ENCODE measurements at places on chromosomes 6 and 20. TPM values are rescaled to one million over a fixed set of nuclear protein-coding genes. Genes with fewer than 3 reads are reported as not detected.

GRCh38 chr6:169283924-169284323 is 30.3 kb upstream of the THBS2 start:
- no peaks in the 10 kb centered on the region for H3K36me3 ChIP-seq
- no peak for DNase-seq
- H3K4me1 ChIP-seq, result peaks cover 9% of the 10 kb centered on the region
- H3K4me3 ChIP-seq, result no peak overlapping the region
- no peak overlapping the region for H3K27ac ChIP-seq

Gene KCNB1
- not detected for total RNA-seq

DNA sequence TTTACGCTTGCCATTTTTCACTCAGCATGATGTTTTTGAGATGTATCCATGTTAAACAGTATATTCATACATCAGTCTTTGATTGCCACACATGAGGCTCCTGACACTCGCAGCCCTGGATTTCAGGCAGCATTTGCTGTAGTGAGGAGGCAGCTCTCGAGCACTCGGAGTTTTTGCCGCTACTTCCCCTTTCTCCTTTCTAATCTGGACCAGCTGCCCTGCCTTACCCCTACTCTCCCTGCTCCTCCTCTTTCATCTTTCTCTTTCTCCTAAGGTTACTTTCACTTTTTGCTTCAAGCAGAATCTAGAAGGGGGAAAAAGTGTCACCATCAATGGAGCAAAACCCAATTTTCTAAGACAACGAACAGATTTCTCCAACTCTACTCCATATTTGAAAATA is 5.9 kb upstream of the CST3 start:
- DNase-seq, result no peak
- no peaks in the 10 kb centered on the region for H3K27me3 ChIP-seq
- H3K4me1 ChIP-seq, result peaks cover 51% of the 10 kb centered on the region
- H3K27ac ChIP-seq, result no peak overlapping the region
- no peak overlapping the region for H3K4me3 ChIP-seq

Gene MAP3K7
- total RNA-seq, result 29.6 TPM

GRCh38 chr6:147005499-147005898 is 198.7 kb upstream of the STXBP5 start:
- no peaks in the 10 kb centered on the region for H3K4me1 ChIP-seq
- H3K4me3 ChIP-seq, result no peak overlapping the region
- H3K27me3 ChIP-seq, result no peaks in the 10 kb centered on the region
- no peak overlapping the region for H3K27ac ChIP-seq
- no peak for DNase-seq
- H3K36me3 ChIP-seq, result no peaks in the 10 kb centered on the region

DNA sequence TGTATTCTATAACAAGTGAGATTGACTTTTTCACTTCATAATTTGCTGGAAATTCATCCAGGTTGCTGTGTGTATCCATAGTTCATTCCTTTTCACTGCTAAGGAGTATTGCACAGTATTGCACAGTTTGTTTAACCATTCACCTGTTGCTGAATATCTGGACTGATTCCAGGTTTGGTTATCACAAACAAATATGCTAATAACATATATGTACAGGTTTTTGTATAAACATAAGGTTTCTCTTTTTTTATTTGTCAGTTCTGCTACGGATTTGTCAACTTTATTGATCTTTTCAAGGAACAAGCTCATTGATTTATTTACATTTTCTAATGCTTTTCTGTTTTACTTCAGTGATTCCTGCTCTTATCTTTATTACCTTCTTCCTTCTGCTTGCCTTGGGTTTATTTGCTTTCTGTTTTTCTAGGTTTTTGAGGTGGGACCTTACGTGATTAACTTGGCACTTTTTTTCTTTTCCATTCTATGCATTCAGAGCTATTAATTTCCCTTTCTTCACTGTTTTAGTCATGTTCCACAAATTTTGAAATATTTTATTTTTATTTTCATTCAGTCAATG is 117.0 kb upstream of the OGFRL1 start:
- no peak overlapping the region for H3K27ac ChIP-seq
- DNase-seq, result no peak
- H3K27me3 ChIP-seq, result no peaks in the 10 kb centered on the region
- no peak overlapping the region for H3K4me3 ChIP-seq
- no peaks in the 10 kb centered on the region for H3K36me3 ChIP-seq

- peaks cover 9% of the 10 kb centered on the region for H3K4me1 ChIP-seq
- DNase-seq, result no peak
- no peak overlapping the region for H3K4me3 ChIP-seq
- H3K27ac ChIP-seq, result no peak overlapping the region
- H3K36me3 ChIP-seq, result no peaks in the 10 kb centered on the region
- no peaks in the 10 kb centered on the region for H3K27me3 ChIP-seq
Measured at GRCh38 chr6:5894357-5894756, 112.4 kb downstream of the NRN1 start.

- no peaks in the 10 kb centered on the region for H3K27me3 ChIP-seq
- peaks cover 8% of the 10 kb centered on the region for H3K36me3 ChIP-seq
- no peak for DNase-seq
- 0 out of 2 replicates have a peak, but pooled peaks cover 6% of the 10 kb centered on the region for H3K4me1 ChIP-seq
Measured at GRCh38 chr20:49859807-49860206, 47.2 kb downstream of the SLC9A8 start.

- DNase-seq, result no peak
- no peak overlapping the region for H3K4me3 ChIP-seq
- no peak overlapping the region for H3K27ac ChIP-seq
- no peaks in the 10 kb centered on the region for H3K27me3 ChIP-seq
- H3K4me1 ChIP-seq, result no peaks in the 10 kb centered on the region
- no peaks in the 10 kb centered on the region for H3K36me3 ChIP-seq
Measured at GRCh38 chr6:124669713-124670480, 292.3 kb upstream of the RNF217 start.

GRCh38 chr20:4370851-4371250 is 350.9 kb upstream of the PRND start:
- DNase-seq, result no peak
- H3K4me3 ChIP-seq, result no peak overlapping the region
- no peak overlapping the region for H3K27ac ChIP-seq
- H3K4me1 ChIP-seq, result no peaks in the 10 kb centered on the region
- H3K36me3 ChIP-seq, result no peaks in the 10 kb centered on the region
- H3K27me3 ChIP-seq, result peaks cover 5% of the 10 kb centered on the region

Gene OR2J3
- total RNA-seq, result not detected

Gene EPB41L1
- 20.8 TPM for total RNA-seq

Gene SAMD5
- 0.04 TPM for total RNA-seq

DNA sequence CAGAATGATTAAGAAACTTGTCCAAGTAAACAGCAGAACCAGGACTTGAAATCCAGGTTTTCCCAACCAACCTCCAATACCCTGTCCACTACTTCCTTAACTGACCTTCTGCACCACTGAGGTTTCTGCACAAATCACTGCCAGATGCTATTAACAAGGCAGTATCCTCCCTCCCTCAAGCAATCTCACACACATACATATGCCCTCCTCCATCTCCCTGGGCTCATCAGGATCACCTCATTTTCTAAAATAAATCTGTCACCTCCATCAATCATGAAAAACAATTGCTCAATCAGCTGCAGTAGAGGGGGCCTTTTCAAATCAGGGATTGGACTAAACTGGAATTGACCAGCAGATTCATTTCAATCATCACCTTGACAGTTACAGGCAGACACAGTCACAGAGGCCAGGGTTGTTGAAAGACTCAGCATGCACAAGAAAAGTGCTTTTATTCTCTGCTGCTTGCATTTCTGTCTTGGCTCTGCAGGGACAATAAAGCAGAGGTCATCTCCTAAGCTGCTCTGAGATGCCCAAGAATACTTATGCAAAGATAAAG is 539.4 kb downstream of the PTPRT start:
- no peak overlapping the region for H3K27ac ChIP-seq

DNA sequence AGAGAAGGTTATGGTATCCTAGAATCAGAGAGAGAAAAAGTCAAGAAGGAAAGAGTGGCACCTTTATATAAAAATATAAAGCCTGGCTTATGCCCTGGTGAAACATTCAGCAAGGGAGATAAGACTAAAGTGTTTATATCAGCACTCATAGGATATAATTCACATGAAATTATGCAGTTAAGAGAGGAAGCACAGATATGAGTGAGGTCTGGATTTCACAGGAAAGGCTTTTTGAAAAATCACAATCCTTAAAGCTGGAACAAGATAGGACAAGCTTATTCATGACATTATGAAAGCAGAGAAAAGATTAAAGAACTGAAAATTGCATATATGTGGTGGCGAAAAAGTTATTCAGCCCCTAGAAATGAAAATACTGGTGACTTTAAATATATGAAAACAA is 181.2 kb upstream of the FLRT3 start:
- H3K27me3 ChIP-seq, result no peaks in the 10 kb centered on the region
- no peak overlapping the region for H3K27ac ChIP-seq
- H3K36me3 ChIP-seq, result no peaks in the 10 kb centered on the region
- H3K4me1 ChIP-seq, result no peaks in the 10 kb centered on the region
- no peak overlapping the region for H3K4me3 ChIP-seq

- DNase-seq, result no peak
- peaks cover 7% of the 10 kb centered on the region for H3K27me3 ChIP-seq
- no peak overlapping the region for H3K4me3 ChIP-seq
- H3K36me3 ChIP-seq, result no peaks in the 10 kb centered on the region
Measured at GRCh38 chr20:57243480-57244220, 22.8 kb downstream of the BMP7 start.

Gene SYCP2L
- not detected for total RNA-seq

GRCh38 chr6:82176616-82177015 is 70.9 kb downstream of the IBTK start:
- H3K4me1 ChIP-seq, result no peaks in the 10 kb centered on the region
- H3K4me3 ChIP-seq, result no peak overlapping the region
- peaks cover 66% of the 10 kb centered on the region for H3K36me3 ChIP-seq
- H3K27ac ChIP-seq, result no peak overlapping the region
- no peaks in the 10 kb centered on the region for H3K27me3 ChIP-seq

Gene BTNL2
- total RNA-seq, result not detected

DNA sequence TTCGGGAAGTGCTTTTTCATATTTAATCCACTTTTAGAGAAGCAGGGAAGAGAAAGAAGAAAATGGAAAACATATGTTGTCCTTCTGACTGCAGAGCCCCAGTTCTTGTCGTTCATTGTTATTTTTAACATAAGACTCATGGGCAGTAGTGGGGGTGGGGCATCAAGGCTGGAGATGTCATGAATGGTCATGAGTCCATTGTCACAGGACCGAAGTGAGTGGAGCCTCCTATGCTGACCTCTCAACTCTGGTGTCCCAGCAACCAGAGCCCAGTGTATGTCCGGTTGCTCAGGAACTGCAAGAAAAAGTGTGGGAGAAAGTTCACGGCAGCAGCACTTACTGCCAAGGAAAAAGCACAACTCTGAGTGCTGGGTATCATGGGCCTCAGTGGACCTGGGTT is 108.6 kb downstream of the BANF2 start:
- H3K36me3 ChIP-seq, result no peaks in the 10 kb centered on the region
- no peaks in the 10 kb centered on the region for H3K27me3 ChIP-seq
- no peak overlapping the region for H3K4me3 ChIP-seq
- no peak overlapping the region for H3K27ac ChIP-seq
- DNase-seq, result peak; percentile 42
- peaks cover 68% of the 10 kb centered on the region for H3K4me1 ChIP-seq

- H3K27ac ChIP-seq, result no peak overlapping the region
- H3K36me3 ChIP-seq, result no peaks in the 10 kb centered on the region
- H3K4me3 ChIP-seq, result no peak overlapping the region
- H3K27me3 ChIP-seq, result no peaks in the 10 kb centered on the region
Measured at GRCh38 chr6:117344444-117345291, 79.3 kb downstream of the VGLL2 start.

GRCh38 chr6:35297601-35298481 is at the start of gene DEF6:
Gene DEF6, plus strand, starts transcription at chr6:35297818. Its CDS starts 39 bp downstream, at chr6:35297857.
- peak within 1 kb of the TSS; percentile 81 for H3K4me3 ChIP-seq
- H3K4me1 ChIP-seq, result peaks cover 26% of the 10 kb centered on the region
- peak; percentile 88 for DNase-seq
- no peaks in the 10 kb centered on the region for H3K27me3 ChIP-seq
- 0 out of 3 replicates have a peak, but pooled peaks cover 3% of the 10 kb centered on the region for H3K36me3 ChIP-seq

DNA sequence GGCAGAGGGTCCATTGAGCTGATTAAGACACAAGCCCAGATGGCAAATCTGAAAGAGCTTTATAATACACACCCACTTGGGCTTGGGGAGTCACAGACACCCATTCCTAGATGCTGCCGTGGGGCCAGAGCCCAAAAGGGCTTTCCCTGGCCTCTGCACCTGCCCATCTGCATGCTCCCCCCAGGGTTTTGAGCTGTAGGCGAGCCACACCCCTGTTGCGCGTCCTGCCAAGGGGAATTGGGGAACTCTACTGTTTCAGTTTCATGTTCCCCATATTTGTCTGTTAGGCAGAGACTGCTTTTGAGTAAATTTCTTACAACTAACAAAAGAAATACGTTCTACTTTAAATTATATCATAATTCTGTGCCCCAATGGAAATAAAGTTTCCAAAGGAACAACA is 52.9 kb upstream of the FNDC1 start:
- no peak for DNase-seq
- no peaks in the 10 kb centered on the region for H3K36me3 ChIP-seq

DNA sequence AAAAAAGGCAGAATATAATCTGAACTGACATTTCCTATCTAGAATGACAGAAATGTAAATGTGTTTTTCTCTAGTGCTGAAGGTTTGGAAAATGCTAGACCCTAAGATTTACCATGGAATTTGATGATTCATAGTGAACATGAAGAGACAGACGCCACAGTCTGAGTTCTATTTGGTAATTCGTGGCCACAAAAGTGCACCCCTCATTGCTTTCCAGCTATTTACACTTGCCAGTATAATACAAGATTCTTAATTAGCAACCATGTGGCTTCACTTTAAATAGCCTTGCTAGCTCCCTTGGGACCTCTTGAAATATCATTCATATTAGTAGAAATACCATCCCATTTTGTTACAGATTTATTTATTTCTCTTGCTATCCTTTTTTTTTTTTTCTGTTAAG is 636.8 kb downstream of the PRKN start:
- H3K36me3 ChIP-seq, result no peaks in the 10 kb centered on the region
- no peaks in the 10 kb centered on the region for H3K4me1 ChIP-seq
- H3K27me3 ChIP-seq, result no peaks in the 10 kb centered on the region
- H3K4me3 ChIP-seq, result no peak overlapping the region
- DNase-seq, result no peak

DNA sequence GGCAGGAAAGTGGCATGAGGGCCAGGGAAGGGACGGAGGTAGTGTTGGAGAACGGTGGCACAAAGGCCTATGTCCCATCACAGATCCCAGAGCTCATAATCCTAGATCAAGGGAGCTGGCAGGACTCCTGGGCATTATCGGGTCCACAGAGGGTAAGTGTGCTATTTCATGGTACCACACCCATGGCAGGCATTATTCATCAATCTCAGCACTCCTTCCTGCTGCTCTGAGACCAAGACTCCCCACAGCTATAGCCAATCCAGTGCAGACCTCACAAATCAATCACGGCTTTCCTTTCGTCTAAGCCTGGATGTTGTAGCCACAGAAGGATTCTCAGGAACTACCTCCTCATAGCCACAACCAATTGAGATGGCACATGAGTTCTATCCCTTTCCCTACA is 187.9 kb downstream of the PREX1 start:
- H3K27me3 ChIP-seq, result peaks cover 7% of the 10 kb centered on the region
- H3K4me1 ChIP-seq, result no peaks in the 10 kb centered on the region
- DNase-seq, result no peak
- no peak overlapping the region for H3K4me3 ChIP-seq
- no peaks in the 10 kb centered on the region for H3K36me3 ChIP-seq
- H3K27ac ChIP-seq, result no peak overlapping the region

Gene RIPPLY2
- total RNA-seq, result not detected
